ENCODE measurements at places on chromosomes 13 and 19.

GRCh38 chr13:80894917-80895316, 554.0 kb upstream of the SPRY2 start:
- no peak for DNase-seq

DNA sequence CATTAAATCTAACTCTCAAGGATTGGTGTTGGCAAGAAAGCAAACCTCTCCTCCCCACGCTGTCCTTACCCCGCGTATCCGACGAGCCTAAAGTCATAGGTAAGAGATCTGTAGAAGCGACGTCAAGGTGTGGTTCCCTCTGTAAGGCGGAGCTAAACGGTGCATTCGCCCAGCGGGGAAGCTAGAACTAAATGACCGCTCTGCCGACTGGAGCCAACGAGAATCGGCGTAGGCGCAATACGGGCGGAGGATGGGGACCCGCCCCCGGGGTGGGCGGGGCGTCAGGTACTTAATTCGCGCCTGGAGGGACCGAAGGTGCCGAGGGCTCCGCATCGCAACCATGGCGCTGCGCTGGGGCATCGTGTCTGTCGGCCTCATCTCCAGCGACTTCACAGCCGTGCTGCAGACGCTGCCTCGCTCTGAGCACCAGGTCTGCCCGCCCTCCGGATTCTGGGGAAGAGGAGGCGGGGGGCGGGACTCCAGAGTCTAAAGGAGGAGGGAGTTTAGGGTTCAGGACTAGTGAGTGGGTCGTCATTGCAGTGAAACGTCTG, at the start of gene DHDH:
Gene DHDH, plus strand, starts transcription at position 318 of the 551 bp plus-strand sequence. Its CDS starts 23 bp downstream, at position 341.
- no peak for DNase-seq

- DNase-seq, result no peak
Measured at GRCh38 chr19:17390665-17391370, 3.2 kb downstream of the CCDC194 start.

DNA sequence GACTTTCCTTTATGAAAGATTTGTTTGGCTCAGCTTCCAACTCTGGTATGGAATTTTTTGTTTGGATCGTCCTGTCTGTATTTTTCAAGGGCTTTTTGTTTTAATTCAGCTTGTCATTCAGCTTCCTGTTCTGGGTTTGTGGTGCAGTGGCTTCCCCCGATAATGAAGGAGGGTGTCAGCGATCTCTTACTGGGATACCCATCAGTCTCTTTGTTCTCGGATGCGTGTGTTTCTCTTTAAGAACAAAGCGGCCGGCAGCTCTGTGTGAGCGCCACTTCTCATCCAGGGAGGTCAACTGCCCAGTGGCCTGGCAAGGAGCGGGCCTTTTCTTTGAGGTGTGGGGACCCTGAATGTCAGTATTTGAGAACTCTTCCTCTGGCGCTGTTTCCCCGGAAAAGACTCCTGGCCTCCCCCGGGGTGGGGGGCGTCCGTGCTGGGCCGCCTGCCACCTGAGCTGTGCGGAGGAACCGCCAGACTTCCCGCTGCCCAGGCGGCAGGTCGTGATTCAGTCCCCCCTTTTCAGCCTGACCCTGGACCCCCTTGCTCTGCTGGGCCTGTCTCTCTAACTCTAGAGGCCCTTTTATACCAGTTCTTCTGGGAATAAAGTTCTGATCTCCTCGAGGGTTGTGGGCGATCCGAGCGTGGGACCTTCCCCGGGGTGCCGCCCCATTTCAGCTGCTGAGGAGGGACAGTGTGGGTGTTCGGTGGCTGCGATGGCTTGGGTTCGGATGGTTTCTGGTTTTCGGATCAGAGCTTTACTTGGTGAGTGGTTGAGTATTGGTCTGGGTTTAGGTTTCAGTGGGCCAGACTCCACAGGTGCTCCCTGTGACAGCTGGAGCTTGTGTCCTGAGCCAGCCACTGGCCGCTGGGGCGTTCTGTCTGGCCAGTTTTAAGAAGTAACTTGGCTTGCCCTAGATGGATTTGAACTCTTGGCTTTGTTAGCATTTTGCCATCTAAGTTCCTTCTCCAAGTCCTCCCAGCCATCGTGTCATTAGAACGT, 3.4 kb downstream of the SF3A2 start:
- DNase-seq, result no peak

GRCh38 chr13:51778392-51778791, 25.6 kb downstream of the DHRS12 start:
- no peak for DNase-seq

- DNase-seq, result no peak
Measured at GRCh38 chr19:15251010-15251748, 18.9 kb upstream of the EPHX3 start.

DNA sequence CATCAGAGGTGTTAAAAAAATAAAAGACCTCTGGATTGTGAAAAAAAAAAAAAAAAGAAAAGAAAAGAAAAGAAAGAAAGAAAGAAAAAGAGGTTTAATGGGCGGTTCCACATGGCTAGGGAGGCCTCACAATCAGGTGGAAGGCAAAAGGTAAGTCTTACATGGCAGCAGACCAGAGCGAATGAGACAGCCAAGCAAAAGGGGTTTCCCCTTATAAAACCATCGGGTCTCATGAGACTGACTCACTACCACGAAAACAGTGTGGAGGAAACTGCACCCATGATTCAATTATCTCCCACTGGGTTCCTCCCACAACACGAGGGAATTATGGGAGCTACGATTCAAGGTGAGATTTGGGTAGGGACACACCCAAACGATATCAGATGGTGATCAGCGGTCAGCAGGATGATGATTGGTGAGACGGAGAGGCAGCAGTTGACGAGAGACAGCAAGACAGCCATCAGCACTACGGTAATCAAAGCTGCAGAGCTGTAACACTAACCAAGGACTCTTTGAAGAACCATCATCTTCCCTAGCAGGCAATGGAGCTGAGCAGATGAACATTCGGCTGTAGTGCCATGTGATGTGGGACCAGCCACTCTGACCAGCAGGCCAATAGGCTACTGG, 3.9 kb upstream of the CD209 start:
- DNase-seq, result no peak

- DNase-seq, result no peak
Measured at GRCh38 chr19:13022859-13023636, 27.8 kb downstream of the NFIX start.

Data from esophagus squamous epithelium (tissue), 5 donors.